ENCODE measurements at places on chromosomes 5 and 9.
A peak's percentile ranks its signal among the peaks of the same experiment; 100 is the strongest.

GRCh38 chr9:122143876-122144405, 15.6 kb downstream of the NDUFA8 start:
- DNase-seq, result no peak

GRCh38 chr5:169442913-169443784, 140.4 kb upstream of the SPDL1 start:
- no peak for DNase-seq

DNA sequence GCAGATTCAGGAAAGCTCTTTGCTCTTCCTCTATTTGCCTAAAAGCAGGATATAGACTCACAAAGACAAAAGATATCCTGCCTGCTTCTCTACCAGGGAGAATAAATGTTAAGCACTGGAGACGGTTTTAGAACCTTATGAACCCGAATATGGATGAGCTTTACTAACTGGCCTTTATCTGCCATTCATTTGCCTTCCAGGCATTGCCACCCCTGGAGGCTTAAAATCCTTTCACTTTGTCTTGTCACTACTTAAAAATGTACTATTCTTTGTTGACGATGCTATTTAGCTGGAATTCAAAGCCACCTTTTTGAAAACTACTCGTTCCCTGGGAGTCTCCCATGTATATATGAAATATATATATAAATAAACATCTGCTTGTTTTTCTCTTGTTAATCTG, 23.2 kb upstream of the LVRN start:
- DNase-seq, result no peak

DNA sequence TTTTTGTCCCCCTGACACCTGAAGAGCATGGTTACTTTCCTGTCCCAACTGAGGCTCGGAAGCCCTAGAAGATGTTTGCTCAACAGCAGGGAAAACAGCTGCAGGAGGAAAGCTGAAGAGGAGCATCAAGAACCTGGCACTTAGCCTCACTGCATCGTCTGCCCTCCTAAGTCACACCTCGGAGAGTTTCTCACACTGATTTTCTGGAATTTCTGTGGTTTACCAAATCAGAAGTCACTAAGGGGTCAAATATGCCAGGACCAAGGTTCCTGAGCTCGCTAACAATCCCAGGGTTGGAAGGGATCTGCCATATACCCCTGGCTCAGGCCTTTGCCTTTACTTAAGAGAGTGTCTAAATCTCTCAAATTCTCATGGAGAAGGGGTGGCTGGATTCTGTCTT, 5.3 kb downstream of the IL12B start:
- DNase-seq, result no peak

- DNase-seq, result no peak
Measured at GRCh38 chr9:121699571-121700164, 48.2 kb downstream of the DAB2IP start.

GRCh38 chr9:12185856-12186255, 507.3 kb upstream of the TYRP1 start:
- DNase-seq, result no peak

DNA sequence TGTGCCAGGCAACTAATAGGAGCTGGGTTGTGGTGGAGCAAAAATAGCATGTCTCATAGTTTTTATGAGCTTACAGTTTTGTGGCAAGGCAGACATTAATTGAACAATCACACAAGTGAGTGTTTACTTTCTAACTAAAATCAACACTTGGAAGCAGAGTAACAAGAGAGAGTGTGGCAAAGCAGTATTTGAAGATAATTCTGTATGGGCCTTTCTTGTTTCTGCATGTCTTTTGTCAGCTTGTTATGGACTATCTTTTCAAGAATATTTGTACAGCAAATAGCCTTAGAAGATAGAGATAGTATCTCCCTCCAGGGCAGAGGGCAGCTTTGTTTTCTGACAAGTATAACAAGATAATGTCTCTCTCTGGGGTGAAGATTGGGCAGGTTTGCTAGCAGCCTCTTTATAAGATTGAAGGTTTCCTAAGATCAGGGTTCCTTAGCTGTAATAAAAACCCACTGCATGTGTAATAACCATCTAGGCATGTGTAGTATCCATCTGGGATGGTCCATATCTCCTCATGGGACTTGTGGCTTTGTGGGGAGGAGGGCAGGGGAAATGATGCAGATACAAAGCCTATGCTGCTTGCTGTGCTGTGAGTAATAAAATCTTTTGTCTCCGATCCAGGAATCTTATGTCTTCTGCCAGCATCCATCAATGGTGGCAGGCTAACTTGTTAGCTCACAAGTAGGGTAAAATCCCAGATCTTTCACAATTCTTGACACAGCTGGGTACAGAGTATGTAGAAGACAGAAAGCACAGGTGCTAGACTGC, 479.9 kb downstream of the KDM4C start:
- DNase-seq, result peak; percentile 31

- DNase-seq, result no peak
Measured at GRCh38 chr9:121368745-121369144, 1.3 kb downstream of the STOM start.

DNA sequence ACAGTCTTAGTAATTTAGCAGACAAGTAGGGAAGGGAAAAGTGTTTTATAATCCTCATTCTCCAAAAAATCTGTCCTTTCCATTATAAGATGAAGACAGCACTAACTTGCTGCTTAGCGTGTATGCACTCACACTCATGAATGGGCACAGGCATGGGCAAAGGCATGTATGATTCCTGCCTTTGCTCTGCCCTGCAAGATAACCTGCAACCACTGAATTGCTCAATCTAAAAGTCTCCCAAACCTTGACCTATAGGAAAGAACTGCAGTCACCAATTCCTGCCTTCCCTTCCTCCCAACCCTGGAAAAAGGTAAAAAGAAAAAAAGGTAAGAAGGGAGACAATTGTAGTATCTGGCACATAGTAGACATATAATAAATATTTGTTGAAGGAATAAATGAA, 40.8 kb downstream of the ELL2 start:
- no peak for DNase-seq

DNA sequence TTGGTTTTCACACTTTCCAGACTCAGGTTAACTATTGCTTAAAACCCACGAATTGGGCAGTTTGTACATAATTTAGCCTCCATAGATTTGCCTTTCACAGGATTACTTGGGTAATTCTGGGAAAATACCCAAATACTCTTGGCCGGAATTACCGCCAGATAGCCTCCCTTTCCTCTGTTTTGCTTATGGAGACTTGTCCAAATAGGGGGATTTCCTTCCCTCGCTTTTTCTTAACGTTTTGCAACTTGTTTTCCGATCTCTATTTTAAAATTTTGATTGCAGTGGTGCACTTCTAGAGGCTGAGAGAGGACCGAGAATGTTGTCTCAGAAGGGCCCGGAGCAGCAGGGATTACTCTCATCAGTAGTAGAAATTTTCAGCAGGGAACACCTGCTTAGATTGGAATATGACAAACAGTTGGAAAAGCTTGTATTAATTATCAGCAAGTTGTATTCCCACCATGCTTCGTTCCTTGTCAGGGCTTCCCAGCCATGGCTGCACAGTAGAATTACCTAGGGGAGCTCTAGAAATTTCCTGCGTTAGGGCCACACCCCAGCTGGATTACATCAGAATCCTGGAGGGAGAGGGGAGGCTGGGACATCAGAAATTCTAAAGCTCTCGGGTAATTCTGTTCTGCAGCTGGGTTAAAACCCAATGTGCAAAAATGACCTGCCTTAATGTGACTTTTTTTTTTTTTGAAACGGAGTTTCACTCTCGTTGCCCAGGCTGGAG, 329.1 kb downstream of the SH3GL2 start:
- no peak for DNase-seq

DNA sequence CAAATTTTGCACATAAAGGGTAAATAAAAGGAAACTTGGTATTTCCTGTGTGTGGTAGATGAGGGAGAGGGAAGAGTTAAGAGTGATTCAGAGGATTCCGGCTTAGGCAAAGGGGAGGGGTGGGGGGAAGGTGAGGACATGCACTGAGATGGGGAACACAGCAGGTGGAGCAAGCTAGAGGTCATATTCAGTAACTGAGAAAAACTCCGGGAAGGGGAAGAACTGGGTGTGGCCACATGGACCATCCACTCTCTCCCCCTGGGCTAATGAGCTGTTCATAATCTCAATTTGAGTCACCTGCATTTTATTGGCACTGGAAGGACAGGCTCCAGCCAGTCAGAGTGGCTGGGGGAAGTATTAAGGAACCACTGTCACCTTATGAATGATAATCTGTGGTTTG, 45.1 kb upstream of the UGCG start:
- DNase-seq, result no peak

DNA sequence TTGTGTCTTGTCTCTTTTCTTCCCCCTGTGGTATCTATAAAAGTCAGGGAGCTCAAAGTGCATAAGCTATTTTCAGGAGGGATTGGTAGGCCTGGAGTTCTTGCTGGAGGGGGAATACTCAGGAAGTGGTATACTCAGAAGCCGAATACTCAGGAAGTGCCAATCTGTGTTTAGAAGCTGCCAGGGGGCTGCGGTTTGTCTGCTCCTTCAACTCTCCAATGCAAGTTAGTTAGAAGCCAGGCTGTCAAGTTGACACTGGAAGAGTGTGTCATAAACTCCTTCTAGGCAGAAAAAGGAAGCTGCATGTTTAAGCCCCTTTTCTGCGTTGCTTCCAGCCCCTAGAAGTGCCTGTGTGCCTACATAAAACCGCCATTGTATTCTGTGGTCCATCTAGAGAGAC, 366.5 kb downstream of the TAF11L14 start:
- DNase-seq, result no peak

- DNase-seq, result no peak
Measured at GRCh38 chr5:120456006-120456405, 8.1 kb upstream of the PRR16 start.

DNA sequence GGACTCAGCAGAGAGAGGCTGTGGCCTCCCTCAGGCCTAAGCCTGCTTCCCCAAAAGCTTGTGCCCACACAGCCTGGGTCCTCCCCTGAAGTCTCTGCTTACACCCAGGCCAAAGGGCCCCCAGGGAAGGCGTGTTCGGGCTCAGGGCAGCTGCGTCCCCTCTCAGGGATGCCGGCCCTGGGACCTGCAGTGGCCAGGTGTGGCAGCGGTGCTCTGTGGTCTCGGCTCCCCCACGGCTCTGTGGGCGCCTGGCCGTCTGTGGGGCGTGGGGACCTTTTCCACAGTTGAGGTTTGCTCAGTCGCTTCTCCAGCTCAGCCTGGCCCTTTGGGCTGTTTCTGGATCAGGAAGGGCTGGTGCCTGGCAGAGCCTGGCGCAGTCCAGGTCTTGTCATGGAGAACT, 75.9 kb downstream of the RXRA start:
- DNase-seq, result no peak

GRCh38 chr5:14608169-14608568, 26.6 kb downstream of the OTULINL start:
- no peak for DNase-seq

- DNase-seq, result no peak
Measured at GRCh38 chr9:127154003-127154389, 31.6 kb upstream of the ANGPTL2 start.

GRCh38 chr9:129028192-129028966, at the start of gene SH3GLB2:
Gene SH3GLB2 (minus strand): TSS chr9:129028331. CDS start chr9:129028154, 177 bp downstream.
- DNase-seq, result peak; percentile 80

GRCh38 chr5:54470677-54471076, 15.2 kb downstream of the HSPB3 start:
- no peak for DNase-seq

DNA sequence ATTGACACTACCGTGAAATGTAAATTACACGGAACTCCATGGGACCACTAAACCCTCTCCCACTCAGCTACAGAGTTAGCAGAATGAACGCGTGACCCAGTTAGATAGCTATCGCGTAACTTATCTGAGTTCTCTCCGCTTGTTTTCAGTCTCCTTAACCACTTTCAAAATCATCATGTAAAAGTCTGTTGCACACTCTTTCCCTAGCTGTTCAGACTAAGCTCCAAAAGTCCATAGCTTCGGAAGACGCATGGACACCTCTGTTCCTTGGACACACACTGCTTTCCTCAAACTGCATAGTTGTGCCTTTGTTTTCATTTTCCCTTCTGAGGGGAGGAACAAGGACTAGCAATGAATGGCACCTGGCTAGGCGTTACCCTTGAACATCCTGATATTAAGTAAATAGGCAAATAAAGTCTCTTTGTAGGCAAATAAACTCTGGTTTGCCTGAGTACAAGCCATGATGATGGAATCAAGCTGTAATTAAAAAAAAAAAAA, 83.3 kb downstream of the DAPK1 start:
- no peak for DNase-seq
